Type B pancreatic cell (in vitro differentiated cells): ENCODE measurements at places on chromosomes 12 and 14. TPM values are rescaled to one million over a fixed set of nuclear protein-coding genes. Genes with fewer than 3 reads are reported as not detected.

EPYC gene
- total RNA-seq, result 0.53 TPM in 1 of 2 replicates, not detected in the other

CAND1 gene
- total RNA-seq, result 181 and 219 TPM in 2 replicates

CHGA gene
- total RNA-seq, result 1,527 and 3,424 TPM in 2 replicates

KCNMB4 gene
- 3.9 and 8.4 TPM in 2 replicates for total RNA-seq

AHNAK2 gene
- 1.1 and 2.0 TPM in 2 replicates for total RNA-seq

CDK17 gene
- 16.8 and 25.2 TPM in 2 replicates for total RNA-seq

PSMC6 gene
- total RNA-seq, result 76.1 and 90.4 TPM in 2 replicates

FAM177A1 gene
- total RNA-seq, result 37.7 and 58.4 TPM in 2 replicates

CRACR2A gene
- total RNA-seq, result 1.9 and 2.7 TPM in 2 replicates

NUAK1 gene
- 6.5 and 8.1 TPM in 2 replicates for total RNA-seq

SRSF9 gene
- total RNA-seq, result 226 and 248 TPM in 2 replicates

- DNase-seq, result no peak
Measured at GRCh38 chr14:44271637-44272036, 235.4 kb downstream of the FSCB start.

GRCh38 chr12:10368206-10369171, 21.4 kb downstream of the KLRK1 start:
- no peak for DNase-seq

DNA sequence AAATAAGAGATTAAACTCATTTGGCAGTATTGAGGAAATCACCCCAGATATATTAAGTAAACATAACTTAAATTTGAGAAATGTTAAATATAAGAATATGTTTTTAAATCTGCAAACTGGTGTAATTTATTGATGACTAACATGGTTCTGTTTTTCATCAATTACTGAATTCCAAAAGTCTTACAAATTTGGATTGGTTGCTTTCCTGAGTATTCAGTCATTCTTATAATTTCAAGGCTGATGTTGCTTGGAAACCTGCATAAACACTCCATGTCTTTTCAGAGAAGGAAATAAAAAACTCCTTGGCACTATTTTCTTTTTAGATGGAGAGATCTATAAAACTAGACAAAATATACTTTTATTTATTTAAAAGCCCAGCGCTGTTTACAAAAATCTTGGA, 71.7 kb downstream of the NOVA1 start:
- DNase-seq, result no peak

DNA sequence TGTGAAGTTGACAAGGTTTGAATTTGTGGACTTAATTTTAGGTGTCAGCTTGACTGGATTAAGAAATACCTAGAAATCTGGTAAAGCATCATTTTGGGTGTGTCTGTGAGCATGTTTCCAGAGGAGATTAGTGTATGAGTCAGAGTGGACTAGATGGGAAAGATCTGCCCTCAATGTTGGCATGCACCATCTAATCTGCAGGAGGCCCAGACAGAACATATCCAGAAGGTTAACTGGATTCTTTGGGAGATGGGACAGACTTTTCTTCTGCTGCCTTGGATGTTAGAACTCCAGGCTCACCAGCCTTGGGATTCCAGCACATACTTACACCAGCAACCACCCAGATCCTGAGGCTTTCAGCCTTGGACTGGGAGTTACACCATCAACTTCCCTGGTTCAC, 14.1 kb downstream of the SGPP1 start:
- no peak for DNase-seq

- no peak for DNase-seq
Measured at GRCh38 chr12:45208604-45209487, 7.0 kb upstream of the ANO6 start.

GRCh38 chr12:118371321-118372282, 1.1 kb downstream of the TAOK3 start:
- DNase-seq, result no peak

- no peak for DNase-seq
Measured at GRCh38 chr12:127987199-127987901, 279.6 kb upstream of the TMEM132C start.

- DNase-seq, result no peak
Measured at GRCh38 chr12:15632708-15633107, 156.5 kb downstream of the EPS8 start.

DNA sequence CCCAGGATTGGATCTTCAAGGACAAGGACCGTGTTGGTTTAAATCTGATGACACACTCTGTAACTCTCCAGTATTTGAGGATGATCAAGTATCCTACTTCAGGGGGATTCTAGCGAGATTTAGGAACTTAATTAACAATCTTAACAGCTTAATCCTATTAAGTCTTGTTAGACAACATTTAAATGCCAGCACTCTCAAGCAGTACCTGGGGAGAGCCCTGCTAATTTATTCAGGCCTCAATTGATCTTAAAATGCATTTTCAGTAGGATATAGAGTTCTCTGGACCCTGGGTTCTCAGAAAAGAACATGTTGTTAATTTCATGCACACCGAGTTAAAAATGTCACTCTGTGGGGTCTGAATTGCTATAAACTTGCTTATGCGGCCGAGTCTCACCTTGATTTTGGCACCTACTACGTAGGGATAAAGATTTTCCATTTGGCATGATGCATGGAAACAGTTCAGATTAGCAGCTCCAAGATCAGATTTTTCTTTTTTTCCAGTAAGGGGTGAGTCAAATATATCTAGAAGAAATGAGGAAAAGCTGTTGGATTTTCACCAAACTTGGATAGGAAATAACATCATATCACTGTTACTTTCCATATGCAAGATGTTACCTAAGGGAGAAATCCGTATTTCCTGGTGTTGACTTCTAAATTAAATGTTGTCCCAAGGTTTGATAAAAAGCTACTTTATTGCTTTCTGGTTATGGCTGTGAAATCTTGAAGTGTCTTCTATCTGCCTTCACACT, 76.1 kb downstream of the SLC24A4 start:
- no peak for DNase-seq

- no peak for DNase-seq
Measured at GRCh38 chr14:32764131-32764530, 174.5 kb upstream of the NPAS3 start.

GRCh38 chr12:47085815-47086252, 6.1 kb upstream of the AMIGO2 start:
- no peak for DNase-seq

DNA sequence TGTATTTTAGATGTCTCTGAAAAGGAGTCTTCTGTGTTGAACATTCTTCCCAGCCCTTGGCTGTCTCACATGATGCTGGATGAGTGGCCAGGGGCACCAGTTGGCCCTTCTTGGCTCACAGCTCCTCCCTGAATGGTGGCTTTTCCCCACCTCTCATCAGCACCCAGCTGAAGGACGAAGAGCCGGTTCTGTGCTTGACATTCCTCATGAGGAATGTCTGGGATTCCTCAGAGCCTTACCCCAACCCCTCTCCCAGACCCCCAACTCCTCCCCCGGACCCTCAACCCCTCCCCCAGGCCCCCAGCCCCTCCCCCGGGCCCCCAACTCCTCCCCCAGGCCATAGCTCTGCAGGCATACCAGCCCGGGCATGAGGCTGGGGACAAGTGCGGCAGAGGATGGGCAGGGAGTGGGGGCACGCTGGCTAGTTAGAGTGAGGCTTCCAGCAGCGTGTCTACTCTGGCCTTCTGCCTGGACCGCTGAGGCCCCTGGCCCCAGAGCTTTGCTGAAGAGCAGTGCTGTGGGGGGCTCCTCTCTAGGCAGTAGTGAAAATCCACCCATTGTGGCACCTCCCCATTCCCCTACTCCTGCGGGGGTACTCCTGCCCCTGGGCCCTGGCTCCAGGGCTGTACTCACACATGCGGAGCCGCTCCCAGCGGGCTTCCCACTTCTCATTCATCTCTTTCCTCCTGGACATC, 64.3 kb downstream of the PLEKHG3 start:
- no peak for DNase-seq

DNA sequence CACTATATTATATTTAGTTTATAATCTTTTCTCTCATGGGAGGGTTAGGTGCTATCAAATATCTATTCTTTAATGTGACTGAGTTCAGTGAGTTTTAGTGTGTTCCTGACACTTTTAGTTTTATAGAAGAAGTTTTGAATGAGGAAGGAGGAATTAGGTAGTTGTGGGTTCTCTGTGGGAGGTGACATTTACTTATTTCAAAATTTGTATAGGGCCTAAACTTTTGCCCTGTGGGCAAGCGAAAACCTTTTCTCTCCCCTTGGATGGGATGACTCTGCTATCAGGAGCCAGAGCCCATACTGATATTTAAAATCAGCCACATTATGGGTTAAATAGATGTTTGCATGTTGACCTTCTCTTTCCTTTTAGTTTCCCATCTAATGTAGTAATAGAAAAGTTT, 43.6 kb downstream of the SPATS2 start:
- DNase-seq, result no peak

DNA sequence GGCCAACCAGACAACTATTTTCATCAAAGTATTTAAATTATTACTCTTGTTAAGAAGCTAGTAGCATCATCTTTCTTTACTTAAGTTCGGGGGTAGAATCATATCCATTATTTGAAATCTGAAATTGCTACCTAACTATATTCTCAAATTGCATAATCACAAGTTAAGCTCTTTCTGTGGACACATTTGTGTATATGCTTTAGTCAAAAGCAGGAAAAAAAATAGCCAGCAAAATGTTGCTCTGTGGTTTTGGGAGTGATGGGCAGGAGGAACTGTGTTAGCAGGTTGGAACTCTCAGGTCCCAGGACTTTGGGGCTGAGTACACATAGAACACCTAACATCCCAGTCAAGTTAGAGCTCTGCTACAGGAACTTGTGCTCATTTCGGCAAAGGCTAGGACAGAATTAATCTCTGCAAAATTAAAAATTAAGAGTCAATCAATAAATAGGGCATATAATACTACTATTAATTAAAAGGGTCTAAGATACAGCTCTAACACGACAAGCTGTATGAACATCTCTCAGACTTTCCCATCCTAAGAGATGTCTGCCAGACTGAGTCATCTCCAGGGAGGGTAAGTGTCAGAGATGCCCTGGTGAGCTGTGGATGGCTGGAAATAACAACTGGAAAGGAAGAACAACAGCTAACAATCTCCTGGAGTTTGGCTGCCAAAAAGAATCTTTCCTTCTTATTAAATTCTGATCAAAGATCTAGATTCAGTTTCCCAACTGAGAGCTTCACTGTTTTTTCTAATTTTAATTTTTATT, 203.5 kb upstream of the GZMB start:
- DNase-seq, result no peak

GRCh38 chr14:92455231-92455630, 58.4 kb upstream of the RIN3 start:
- DNase-seq, result no peak

DNA sequence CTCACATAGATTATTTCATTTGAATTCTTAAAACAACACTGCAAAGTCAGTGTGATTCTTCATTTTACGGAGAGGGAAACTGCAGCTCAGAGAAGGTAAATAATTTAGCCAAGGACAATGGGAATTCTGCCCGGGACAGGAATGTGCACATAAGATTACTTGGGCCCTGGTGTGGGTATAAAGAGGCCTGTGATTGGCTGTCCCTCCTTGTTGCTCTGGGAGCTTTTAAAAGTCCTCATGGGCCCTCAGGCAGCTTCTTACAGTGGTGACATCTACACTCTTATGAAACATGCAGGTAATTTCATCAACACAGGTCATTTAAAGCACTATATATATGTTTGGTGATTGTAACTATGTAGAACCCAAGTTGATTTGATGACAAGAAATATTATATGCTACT, 100.3 kb downstream of the ESR2 start:
- no peak for DNase-seq

GRCh38 chr12:61998791-61999190, 261.4 kb upstream of the USP15 start:
- DNase-seq, result no peak

DNA sequence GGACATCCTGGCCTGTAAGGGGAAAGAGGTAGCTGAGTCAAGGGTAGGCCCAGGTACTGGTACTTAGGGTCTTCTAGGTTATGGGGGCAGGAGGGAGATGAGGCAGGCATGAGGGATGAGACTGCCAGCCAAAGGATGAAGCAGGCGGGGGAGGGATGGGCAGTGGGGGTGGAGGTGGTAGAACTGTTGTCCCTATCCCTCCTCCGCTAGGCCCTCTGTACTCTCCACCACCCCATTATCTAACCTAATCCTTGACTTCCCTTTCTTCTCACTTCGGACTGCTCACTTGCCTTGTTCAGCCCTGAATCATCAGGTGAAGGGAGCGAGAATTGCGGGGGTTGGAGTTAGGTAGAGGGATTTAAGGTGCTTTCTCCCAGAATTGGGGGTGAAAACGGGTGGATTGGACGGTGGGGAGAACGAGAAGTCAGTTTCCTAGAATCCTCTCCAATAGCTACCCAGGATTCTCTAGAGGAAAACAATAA, 562 bp downstream of the PAN2 start:
- no peak for DNase-seq

DNA sequence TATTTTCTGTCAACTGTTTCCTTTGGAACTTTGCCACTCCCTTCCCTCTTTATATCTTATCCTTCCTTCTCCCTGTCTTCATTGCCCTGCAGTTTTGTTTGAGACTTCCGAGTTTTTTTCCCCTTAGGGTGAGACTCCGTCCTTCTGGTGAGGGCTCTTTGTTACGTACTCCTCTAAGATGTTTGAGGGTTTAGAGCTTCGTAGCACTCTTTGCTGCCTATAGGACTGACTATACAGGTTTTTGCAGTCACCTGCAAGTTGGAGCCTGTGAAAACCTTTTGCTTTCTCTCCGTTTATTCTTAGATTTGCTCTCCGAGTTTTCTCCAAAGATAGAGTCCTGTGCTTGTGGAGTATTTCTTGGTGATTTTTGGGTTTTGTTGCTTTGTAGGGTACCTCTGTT, 41.7 kb upstream of the MYRFL start:
- no peak for DNase-seq

GRCh38 chr12:1842905-1843640, 22.7 kb downstream of the LRTM2 start:
- DNase-seq, result peak; percentile 49

GRCh38 chr14:73780391-73780790, 66.2 kb upstream of the PNMA1 start:
- no peak for DNase-seq

- no peak for DNase-seq
Measured at GRCh38 chr12:58415716-58416115, 474.3 kb downstream of the ATP23 start.

- no peak for DNase-seq
Measured at GRCh38 chr12:17992002-17992656, 97.9 kb downstream of the RERGL start.

- no peak for DNase-seq
Measured at GRCh38 chr14:82785756-82786482, 1252.3 kb upstream of the SEL1L start.

- DNase-seq, result no peak
Measured at GRCh38 chr12:14961466-14962152, at the start of gene ARHGDIB. Gene ARHGDIB, minus strand, starts transcription at chr12:14961601. Its CDS starts 10,889 bp downstream, at chr12:14950712.

GRCh38 chr12:120677765-120678473, 9.0 kb upstream of the MLEC start:
- DNase-seq, result no peak

DNA sequence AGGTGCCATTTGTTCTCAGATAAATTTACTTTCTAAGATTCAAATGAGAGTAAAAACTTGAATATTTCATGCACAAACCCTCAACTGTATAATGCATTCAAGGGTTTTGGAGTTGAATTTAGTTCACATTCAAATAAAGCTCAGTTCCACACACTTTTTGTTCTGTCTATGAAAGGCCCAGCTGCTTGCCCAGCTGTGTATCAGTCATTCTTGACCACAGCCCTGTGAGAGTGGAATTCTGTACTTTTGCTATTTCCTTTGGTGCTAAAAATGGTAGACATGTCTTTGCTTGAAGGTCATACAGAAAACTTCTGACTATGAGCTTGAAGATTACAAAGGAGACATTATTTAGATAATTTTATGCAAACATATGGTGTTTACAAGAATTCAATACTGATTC, 110.4 kb downstream of the KCNC2 start:
- DNase-seq, result no peak
